ENCODE measurements at places on chromosomes 5 and 9.

GRCh38 chr9:88435336-88435735 is 47.1 kb downstream of the SPIN1 start:
- DNase-seq, result no peak

- no peak for DNase-seq
Measured at GRCh38 chr9:20650750-20651299, 28.5 kb upstream of the MLLT3 start.

- no peak for DNase-seq
Measured at GRCh38 chr9:129250786-129251185, 72.7 kb upstream of the IER5L start.

- DNase-seq, result no peak
Measured at GRCh38 chr5:167392240-167392639, 899.2 kb upstream of the WWC1 start.

GRCh38 chr5:168885324-168886120 is 306.4 kb upstream of the PANK3 start:
- no peak for DNase-seq

- DNase-seq, result no peak
Measured at GRCh38 chr5:158958021-158958994, 141.4 kb downstream of the EBF1 start.

GRCh38 chr5:52665559-52665958 is 122.2 kb upstream of the ITGA1 start:
- DNase-seq, result no peak

DNA sequence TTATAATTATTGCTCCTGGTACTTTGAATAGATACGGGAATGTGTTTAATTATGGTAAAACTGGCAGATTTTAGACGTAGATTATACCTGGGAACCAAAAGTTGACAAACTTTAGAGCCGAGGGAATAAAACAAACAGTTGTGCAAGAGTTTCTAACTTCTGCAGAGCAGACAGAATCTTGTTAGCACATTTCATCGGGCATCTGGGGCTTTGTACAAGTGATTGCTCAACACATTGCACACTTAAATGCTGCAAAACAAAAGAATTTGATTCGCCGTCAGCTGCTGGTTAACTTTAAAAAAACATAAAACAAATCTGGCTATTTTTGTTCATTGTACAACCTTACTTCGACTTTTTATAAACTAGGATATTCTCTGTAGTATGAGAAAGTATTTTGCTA is 398.1 kb downstream of the MAN2A1 start:
- DNase-seq, result no peak

DNA sequence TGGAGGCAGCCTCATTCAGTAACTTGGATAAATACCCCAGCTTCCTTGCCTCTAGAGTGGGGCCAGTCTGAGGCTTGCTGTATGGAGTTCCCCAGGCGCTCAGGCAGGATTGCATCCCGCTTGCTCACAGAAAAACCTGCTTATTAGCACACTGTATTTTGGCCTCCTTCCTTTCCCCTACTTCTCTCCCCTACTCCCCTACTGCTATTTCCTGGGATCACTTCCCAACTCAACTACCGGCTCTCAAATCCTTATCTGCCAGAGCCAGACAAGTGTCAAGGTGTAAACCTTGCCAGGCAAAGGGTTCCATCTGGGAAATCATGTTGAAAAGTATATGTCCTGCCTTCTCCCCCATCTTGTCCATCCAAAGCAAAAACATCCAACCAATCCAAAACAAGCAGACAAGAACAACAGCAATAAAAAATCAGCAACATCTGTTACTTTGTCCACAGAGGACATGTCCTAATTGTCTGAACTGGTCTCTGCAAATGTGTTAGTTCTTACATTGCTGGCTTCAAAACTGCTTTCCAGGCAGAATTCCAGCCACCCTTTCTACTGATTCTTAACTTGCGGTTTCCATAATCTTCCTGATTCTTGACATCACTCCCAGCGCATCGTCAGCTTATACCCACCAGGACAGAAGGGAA is 164.1 kb upstream of the SEMA6A start:
- DNase-seq, result no peak
